ENCODE measurements at places on chromosomes 12 and 14.

DNA sequence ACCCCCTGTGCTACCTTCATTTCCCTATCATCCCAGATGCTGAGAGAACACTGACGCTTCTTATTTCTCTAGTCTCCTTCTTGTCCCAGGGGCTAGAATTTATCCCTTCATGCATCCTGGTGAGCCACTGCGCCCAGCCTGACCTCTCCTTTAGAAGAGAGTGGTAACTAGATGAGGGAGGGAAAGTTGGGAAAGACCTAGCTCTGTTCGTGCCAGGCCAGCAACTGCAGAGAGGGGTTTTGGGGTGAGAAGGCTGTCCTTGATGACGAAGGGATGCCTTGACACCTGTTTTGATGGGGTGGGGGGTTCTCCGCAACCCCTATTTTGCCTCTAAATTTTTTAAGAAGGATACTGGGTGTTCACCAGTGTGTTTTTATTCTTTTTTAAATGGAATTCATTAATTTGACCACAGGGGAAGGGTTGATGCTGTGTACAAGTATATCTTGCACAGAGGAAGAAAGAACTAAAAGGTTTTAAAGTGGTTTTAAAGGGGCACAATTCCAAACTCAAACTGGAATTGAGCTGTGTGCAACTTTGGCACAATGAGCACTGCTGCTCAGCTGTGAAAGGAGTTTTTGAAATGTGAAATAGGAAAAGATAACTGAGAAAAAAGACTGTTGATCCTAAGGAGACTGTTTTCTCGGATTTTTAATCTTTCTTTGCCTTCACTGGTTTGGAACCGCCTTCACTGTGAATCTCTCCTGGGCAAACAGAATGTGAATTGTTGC, 7.0 kb upstream of the MMP19 start:
- H3K4me1 ChIP-seq, result peaks cover 20% of the 10 kb centered on the region
- no peak for DNase-seq
- H3K27me3 ChIP-seq, result no peaks in the 10 kb centered on the region
- no peak overlapping the region for H3K4me3 ChIP-seq

DNA sequence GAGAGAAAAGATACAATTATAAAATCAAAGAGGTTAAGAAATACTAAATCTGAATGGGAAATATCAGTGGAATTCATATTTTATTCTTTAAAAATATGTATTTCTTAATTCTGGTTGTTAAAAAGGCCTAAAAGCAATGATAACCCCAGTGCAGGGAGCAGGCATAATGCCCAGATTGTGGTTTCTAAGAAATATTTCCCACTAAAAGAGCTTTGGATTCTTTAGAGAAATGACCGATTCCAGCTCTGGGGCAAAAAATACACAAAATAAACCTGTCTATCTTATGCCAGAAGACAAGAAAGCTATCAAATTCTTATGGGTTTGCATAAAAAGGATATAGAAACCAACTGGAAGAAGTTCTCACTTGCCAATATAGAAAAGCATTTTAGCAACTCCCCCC, 71.6 kb downstream of the PDE6H start:
- DNase-seq, result no peak
- no peak overlapping the region for H3K27ac ChIP-seq
- H3K27me3 ChIP-seq, result peaks cover 5% of the 10 kb centered on the region
- no peak overlapping the region for H3K4me3 ChIP-seq

- H3K27me3 ChIP-seq, result no peaks in the 10 kb centered on the region
- no peak overlapping the region for H3K27ac ChIP-seq
- DNase-seq, result no peak
- H3K4me3 ChIP-seq, result no peak overlapping the region
- H3K4me1 ChIP-seq, result peaks cover 49% of the 10 kb centered on the region
These were observed 17.4 kb downstream of the SGPP1 start for GRCh38 chr14:63710497-63710896.

GRCh38 chr14:93901813-93902212, 25.3 kb upstream of the FAM181A start:
- peaks cover 8% of the 10 kb centered on the region for H3K27me3 ChIP-seq
- H3K27ac ChIP-seq, result no peak overlapping the region
- no peak for DNase-seq
- no peaks in the 10 kb centered on the region for H3K36me3 ChIP-seq
- H3K4me3 ChIP-seq, result no peak overlapping the region
- H3K4me1 ChIP-seq, result no peaks in the 10 kb centered on the region

DNA sequence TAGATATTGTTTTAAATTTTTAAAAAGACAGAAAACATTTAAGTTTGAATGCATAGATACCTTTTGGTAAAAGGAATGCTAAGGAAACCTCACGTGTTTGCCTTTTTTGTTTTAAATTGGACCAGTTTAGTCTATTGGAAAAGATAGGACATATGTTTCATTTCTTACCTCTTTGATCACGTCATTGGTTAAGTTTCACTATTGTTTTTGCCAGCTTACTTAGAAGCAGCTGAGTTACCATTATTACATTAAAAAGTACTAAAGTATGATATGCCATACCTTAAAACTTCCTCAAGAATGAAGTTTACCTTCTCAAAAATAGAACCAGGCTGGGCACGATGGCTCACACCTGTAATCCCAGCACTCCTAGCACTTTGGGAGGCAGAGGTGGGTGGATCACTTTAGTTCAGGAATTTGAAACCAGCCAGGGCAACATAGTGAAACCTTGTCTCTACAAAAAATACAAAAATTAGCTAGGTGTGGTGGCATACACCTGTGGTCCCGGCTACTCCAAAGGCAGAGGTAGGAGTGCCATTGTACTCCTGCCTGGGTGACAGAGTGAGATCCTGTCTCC, 54.4 kb downstream of the SRGAP1 start:
- peaks cover 1% of the 10 kb centered on the region for H3K4me1 ChIP-seq
- peaks cover 13% of the 10 kb centered on the region for H3K27me3 ChIP-seq
- H3K4me3 ChIP-seq, result no peak overlapping the region
- no peak overlapping the region for H3K27ac ChIP-seq
- H3K36me3 ChIP-seq, result no peaks in the 10 kb centered on the region

DNA sequence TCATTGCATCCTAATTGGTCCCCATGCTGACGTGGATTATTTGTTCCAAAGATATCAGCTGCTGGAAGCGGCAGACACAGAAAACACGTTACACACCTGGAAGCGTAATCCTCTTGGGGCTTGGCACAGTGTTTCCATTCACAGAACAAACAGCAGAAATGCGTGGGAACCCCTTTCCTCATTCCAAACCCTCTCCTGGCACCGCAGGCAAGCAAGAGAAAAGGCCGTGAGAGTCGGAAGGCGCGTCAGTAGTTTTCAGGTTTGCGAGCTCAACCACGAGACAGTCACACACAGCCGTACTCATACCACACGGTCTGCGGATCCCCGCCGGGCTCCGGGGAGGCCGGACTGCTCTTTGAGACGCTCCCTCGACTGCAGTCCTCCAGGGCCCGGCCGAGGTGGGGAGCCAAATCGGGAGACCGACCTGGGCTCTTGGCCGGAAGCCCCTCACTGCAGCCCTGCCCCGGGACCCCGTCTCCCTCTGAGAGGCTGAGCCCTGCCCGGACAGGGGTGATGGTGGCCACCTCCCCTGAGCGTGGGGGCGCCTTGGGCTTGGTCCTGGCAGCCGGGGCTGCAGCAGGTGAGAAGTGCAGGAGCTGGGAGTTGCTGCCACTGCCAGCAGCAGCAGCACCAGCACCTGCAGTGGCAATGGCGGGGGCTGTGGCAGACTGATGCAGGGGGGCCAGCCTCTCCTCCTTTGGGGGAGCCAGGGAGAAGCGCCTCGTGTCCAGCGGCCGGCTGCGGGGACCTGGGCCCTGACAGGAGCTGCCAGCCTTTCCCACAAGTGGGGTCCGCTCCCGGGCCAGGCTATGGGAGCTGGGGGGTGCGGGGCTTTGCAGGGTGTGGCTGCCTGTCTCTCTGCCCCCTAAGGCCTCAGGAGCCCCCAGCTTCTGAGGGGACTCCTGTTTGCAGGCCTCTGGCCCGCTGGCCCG, 28.1 kb upstream of the GPR68 start:
- H3K27ac ChIP-seq, result peak overlapping the region; percentile 40
- no peaks in the 10 kb centered on the region for H3K27me3 ChIP-seq
- H3K36me3 ChIP-seq, result peaks cover 29% of the 10 kb centered on the region
- DNase-seq, result no peak
- no peak overlapping the region for H3K4me3 ChIP-seq
- H3K4me1 ChIP-seq, result peaks cover 4% of the 10 kb centered on the region

GRCh38 chr14:92905667-92906066, 17.3 kb upstream of the CHGA start:
- DNase-seq, result no peak
- peaks cover 17% of the 10 kb centered on the region for H3K4me1 ChIP-seq
- no peaks in the 10 kb centered on the region for H3K36me3 ChIP-seq
- peaks cover 24% of the 10 kb centered on the region for H3K27me3 ChIP-seq
- H3K4me3 ChIP-seq, result no peak overlapping the region

DNA sequence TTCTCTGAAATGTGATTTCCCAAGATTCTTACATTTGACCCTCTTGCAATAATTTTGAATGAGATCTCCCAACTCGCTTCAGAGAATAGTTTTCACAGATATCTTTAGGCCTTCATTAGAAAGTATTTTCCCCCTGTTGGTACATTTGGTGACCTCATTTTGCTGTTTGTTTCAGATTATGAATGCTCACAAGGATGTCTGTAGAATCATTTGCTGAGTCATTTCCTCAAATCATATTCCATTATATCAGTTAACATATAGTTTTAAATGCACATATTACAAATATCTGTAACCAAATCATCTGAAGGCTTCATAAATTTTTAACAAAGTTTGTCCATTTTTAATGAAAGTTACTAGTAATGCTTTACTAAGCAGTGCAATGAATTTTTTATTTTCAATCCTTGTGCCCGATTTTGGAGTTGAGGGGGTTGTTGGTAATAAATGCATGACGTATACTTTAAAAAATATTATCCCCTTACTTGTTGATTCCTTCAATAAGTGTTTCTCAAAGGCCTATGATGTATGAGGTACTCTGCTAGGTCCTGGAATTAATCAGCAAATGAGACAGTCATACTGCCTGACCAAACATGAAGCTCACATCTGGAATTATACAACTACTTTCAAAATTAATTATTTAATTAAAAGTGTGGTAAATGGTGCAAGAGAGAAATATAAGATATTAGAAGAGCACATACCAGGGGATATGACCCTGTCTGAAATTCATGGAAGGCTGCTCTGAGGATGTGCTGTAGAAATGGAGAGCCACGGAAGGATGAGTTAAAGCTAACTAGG, 126.9 kb upstream of the RAP1B start:
- H3K27me3 ChIP-seq, result no peaks in the 10 kb centered on the region
- H3K4me1 ChIP-seq, result peaks cover 50% of the 10 kb centered on the region
- H3K36me3 ChIP-seq, result peaks cover 3% of the 10 kb centered on the region
- no peak overlapping the region for H3K4me3 ChIP-seq
- no peak for DNase-seq

DNA sequence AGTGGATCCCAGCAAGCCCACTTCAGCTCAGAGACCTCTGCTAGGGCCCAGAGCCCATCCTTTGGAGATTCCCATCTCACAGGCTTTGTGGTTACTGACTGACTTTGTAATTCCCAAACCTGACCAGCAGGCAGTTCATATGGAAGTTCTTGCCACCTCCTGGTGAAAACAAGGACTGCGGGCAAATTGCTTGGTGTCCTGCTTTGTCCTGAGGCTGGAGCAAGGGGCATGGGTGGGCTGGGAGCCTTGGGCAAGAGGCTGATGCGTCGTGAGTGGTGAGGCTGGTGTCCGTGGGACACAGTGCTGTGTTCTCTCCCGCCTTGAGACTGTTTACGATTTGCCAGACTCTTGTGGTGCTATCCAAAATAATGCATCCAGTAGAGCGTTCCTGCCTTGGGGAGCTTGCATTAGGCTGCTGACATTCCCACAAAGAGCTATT, 91.0 kb downstream of the LRRC74A start:
- peaks cover 50% of the 10 kb centered on the region for H3K4me1 ChIP-seq
- no peaks in the 10 kb centered on the region for H3K27me3 ChIP-seq
- no peak for DNase-seq
- H3K27ac ChIP-seq, result no peak overlapping the region
- no peak overlapping the region for H3K4me3 ChIP-seq
- no peaks in the 10 kb centered on the region for H3K36me3 ChIP-seq

GRCh38 chr12:105461271-105461943, 130.9 kb downstream of the C12orf75 start:
- no peaks in the 10 kb centered on the region for H3K4me1 ChIP-seq
- no peak overlapping the region for H3K4me3 ChIP-seq
- no peak for DNase-seq

DNA sequence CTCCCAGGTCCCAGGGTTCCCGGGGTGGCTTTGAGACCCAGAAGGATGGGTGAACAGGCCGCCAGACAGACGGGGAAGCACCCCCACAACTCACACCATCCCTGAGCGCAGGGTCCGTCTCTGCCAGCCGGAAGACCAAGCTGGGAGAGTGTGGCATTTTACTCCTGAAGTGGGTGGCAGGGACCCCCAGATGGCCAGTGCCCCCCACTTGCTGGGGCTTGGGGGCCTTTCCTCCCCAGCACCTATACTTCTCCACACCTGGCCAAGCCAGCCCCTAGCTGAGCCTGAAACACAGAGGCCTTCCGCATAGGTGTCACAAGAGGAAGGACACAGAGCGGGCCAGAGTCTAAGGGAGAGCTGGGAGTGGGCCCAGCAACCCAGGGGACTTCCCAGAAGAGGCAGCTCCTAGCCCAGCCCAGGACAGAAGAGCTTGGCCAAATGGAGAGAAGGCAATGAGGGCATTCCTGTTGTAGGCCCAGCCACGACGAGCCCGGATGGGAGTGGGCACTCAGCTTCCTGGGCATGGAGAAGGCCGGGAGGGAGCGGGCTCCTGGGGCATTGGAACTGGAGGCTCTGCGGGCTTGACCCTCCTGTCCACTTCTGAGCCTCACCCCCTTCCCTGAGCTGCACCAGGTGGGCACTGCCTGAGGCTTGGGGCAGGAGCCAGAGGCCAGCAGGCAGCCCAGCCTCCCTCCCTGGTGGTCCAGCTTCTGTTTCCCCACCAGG, 3.3 kb downstream of the AHNAK2 start:
- no peaks in the 10 kb centered on the region for H3K36me3 ChIP-seq
- H3K27me3 ChIP-seq, result peaks cover 22% of the 10 kb centered on the region
- no peak overlapping the region for H3K27ac ChIP-seq
- no peak for DNase-seq
- no peak overlapping the region for H3K4me3 ChIP-seq

GRCh38 chr12:15556411-15557102, 232.6 kb downstream of the EPS8 start:
- peaks cover 2% of the 10 kb centered on the region for H3K36me3 ChIP-seq
- H3K27me3 ChIP-seq, result no peaks in the 10 kb centered on the region
- DNase-seq, result no peak
- H3K4me3 ChIP-seq, result no peak overlapping the region

- no peak overlapping the region for H3K27ac ChIP-seq
- H3K4me1 ChIP-seq, result no peaks in the 10 kb centered on the region
- no peaks in the 10 kb centered on the region for H3K36me3 ChIP-seq
- no peak overlapping the region for H3K4me3 ChIP-seq
These were observed 201.3 kb downstream of the TTC7B start for GRCh38 chr14:90614696-90615516.

- no peaks in the 10 kb centered on the region for H3K27me3 ChIP-seq
- DNase-seq, result no peak
- H3K4me1 ChIP-seq, result peaks cover 43% of the 10 kb centered on the region
- H3K4me3 ChIP-seq, result peak overlapping the region; percentile 61
These were observed 114.2 kb downstream of the DAD1 start for GRCh38 chr14:22474730-22475351.

- no peak overlapping the region for H3K4me3 ChIP-seq
- H3K27ac ChIP-seq, result no peak overlapping the region
- H3K4me1 ChIP-seq, result peaks cover 29% of the 10 kb centered on the region
These were observed 2.2 kb upstream of the NXPH4 start for GRCh38 chr12:57214398-57214781.
